ENCODE measurements at places on chromosomes 7 and 10.

GRCh38 chr7:2800220-2800930, 43.7 kb downstream of the GNA12 start:
- no peak for DNase-seq

GRCh38 chr7:131619336-131620305, 63.2 kb upstream of the PODXL start:
- no peak for DNase-seq

GRCh38 chr7:81068-81925, 111.1 kb upstream of the FAM20C start:
- no peak for DNase-seq

- no peak for DNase-seq
Measured at GRCh38 chr10:79097021-79097872, 28.5 kb downstream of the ZMIZ1 start.

DNA sequence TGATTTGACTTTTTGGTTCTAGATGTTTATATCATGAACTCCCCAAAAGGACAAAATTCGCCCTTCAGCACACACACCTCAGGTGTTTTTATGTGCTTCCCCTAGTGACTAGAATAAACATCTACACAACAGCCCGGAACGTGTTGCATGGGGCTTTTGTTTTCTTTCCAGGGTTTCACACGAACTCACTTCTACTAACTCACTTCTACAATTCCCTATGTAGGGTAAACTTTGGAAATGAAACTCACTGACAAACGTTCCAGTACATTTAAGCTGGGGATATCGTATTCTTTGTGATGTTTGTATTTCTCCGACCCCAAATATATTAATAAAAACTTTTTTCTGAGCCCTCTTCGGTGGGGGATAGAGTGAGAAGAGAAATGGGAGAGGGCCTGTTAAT, 1.4 kb downstream of the TRA2A start:
- DNase-seq, result no peak

DNA sequence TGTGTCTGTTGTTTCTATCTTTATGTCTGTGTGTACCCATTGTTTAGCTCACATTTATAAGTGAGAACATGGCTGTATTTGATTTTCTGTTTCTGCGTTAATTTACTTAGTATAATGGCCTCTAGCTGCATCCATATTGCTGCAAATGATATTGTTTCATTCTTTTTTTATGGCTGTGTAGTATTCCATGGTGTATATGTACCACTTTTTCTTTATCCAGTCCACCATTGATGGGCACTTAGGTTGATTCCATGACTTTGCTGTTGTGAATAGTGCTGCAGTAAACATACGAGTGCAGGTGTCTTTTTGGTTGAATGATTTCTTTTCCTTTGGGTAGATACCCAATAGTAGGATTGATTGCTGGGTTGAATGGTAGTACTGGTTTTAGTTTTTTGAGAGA, 48.2 kb downstream of the ZNRF2 start:
- no peak for DNase-seq

DNA sequence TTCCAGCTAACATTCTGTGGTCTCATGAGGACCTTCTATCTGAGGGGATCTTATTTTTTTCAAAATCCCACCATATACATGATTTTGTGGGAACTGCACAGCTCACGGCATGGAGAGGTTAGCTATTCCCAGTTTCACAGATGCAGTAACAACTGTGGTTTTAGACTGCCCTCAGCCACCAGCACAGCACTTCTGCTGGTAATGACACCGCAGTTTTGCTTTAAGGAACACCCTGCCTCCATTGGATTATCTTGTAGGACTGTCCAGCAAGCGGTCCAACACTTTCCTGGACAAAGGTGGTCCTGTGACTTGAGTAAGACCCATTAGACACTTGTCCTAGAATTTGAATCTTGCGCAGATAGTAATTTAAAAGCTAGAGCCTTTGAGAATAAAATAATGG, 65.3 kb upstream of the SMNDC1 start:
- DNase-seq, result no peak

GRCh38 chr7:139658908-139659675, 118.7 kb downstream of the HIPK2 start:
- no peak for DNase-seq

DNA sequence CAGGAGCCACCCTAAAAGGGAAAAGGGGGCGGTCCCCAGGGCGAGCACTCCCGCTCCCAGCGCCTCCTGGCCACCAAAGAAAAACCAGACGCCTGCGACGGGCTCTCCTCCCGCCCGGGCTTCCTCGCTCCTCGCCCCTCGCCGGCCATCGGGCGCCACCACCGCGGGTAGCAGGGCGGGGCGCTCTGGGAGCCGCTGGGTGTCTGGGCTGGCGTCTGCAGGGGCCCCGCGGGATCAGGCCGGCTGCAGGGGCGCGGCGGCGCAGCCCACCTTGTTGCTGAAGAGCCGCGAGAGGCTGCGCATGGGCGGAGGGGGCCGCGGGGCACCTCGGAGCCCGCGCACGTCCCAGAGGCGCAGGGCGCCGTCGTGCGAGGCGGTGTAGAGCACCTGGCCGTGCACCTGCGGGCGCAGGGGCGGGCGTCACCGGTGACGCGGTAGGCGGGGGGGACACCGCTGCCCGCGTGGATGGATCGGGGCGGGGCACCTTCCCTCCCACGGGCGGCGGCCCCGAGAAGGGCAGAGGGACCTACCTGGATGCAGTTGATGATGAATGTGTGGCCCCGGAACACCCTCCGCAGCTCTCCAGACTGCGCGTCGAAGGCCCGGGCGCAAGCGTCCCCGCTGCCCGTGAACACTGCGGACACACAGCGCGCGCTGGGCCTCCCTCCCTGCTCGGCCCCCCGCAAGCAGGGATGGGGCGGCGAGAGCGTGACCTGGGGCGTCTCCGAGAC, 28.3 kb downstream of the WDR86 start:
- no peak for DNase-seq

GRCh38 chr10:86269332-86269731, 97.3 kb downstream of the GRID1 start:
- DNase-seq, result no peak

- DNase-seq, result no peak
Measured at GRCh38 chr10:130864961-130865818, 446.3 kb downstream of the TCERG1L start.

Measured in omental fat pad (tissue), 4 donors.